ENCODE measurements at places on chromosomes 12 and 14.

DNA sequence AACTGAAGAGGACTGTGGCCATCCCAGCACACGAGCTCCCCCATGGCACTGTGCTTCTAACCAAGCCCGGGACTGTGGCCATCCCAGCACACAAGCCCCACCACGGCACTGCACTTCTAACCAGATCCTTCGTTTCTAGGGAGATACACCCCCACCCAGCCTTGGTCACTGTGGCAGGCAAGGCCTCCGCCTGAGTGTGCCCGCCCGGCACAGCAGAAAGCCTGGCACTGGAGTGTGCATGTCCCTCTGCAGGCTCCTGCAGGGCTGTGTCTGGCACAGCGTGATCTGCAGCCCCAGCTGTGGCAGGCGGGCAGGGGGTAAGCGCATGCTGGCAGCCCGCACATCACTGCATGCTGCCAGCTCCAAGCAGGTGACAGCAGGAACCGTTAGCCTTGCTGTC lies 49.8 kb downstream of the CCDC85C start:
- DNase-seq: no peak

DNA sequence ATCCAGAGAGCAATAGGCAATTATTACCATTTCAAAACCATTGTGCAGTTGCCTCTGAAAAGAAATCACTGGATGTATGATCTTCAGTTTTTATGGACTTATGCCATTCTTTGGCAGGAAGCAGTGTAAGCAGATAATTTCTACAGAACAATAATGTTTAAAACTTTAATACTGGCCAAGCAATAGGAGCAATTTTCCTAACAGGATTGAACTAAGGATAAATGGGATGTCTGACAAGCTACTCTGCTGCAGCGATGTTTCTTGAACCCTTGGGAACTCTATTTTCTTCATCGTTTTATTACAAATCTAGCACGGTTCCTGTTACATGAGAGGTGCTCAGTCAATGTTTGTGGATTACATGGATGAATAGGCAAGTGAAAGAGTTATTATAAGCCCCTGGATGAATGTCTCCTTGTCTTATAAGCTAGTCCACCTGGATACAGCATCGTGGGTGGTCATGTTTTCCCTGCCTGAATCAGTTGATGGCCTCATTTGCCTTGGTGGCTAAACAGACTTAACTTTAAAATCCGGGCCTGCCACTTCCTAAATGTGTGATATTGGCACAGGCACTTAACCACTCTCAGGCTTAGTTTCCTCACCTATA lies 68.2 kb upstream of the MDM1 start:
- no peak for DNase-seq

DNA sequence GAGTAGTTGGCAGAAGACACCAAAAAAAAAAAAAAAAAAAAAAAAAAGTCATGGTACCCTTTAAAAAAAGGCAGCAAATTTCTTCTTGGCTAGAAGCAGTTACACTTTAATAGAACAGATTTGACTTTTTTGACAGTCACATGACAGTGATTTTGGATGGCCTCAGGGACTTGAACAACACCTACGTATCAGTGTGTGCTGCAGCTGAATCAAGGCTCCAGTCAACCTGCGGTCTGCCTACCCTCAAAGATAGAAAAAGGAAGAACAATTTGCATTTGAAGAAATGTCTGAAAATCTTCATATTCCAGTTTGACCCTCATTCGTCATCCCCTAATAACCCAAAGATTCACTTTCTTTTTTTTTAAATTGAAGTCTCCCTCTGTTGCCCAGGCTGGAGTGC lies 53.9 kb downstream of the MDM2 start:
- DNase-seq: no peak

DNA sequence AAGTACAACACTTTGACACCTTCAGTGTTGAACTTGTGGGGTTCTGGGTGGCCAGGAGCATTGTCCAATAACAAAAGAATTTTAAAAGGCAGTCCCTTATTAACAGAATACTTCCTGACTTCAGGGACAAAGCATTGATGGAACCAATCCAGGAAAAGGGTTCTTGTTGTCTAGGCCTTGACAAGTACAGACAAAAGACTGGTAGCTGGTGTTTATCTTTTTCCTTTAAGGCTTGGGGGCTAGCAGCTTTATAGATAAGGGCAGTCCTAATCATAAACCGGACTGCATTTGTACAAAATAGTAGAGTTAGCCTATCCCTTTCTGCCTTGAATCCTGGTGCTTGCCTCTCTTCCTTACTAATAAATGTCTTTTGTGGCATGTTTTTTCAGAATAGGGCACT lies 27.4 kb downstream of the FAM177A1 start:
- DNase-seq: no peak

- no peak for DNase-seq
Observed at GRCh38 chr14:105067140-105067968, 2.1 kb upstream of the GPR132 start.

DNA sequence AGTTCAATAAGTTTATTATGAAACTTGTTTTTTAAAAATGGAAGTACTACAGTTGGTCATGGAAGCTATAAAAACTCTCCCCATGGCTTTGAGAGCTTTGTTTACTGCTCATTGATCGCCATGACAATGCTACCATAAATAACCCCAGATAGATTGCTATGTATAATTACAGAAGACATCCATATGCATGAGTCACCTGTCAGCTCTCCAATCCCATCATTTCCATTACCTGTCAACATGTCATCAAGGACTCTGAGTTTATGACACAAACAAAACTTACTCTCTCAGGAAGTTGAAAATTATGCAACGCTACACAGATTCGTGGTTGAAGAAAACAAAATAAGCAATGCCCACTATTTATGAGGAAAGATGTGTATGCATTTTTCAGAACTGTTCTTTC lies 144.4 kb downstream of the SEC23A start:
- no peak for DNase-seq

- no peak for DNase-seq
Observed at GRCh38 chr12:27592548-27592947, 68.5 kb downstream of the PPFIBP1 start.

DNA sequence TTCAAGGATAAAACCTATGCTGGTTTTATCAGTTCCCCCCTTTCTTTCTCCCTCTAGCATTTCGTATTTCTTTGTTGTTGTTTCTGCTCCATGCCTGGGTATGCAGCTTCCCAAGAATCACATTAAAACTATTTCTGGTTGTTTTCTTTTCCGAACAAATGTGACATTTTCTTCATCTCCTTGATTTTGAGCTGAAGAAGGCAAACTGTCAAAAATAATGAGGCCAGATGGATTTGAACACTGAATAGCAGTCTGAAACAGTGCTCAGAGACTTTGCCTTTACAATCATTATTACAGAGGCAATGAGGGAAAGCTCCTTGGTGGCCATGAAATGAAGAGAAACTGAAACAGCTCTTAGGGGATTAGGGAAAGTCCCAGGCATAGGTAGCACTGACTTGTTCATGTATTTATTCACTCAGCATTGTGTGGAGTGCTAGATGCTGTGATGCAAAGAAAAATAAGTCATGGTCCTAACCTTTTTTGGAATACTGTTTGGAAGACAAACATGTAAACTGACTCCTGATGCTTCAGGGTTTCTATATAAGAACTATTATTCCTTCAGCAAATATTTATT lies 319.5 kb downstream of the FUT8 start:
- no peak for DNase-seq

DNA sequence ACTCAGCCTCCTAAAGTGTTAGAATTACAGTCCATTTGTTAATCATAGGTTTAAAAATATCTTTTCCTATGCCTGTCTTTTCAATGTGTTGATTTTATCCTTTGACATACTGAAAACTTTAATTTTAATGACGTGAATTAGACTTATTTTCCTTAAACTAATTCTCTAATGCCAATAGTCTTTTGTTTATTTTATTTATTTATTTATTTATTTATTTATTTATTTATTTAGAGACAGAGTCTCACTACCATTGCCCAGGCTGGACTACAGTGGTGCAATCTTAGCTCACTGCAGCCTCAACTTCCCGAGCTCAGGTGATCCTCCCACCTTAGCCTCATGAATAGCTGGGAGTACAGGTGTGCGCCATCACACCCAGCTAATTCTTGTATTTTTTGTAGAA lies 694.5 kb downstream of the TRHDE start:
- DNase-seq: no peak

GRCh38 chr14:48744202-48744601 lies 842.0 kb downstream of the RPS29 start:
- DNase-seq: no peak

DNA sequence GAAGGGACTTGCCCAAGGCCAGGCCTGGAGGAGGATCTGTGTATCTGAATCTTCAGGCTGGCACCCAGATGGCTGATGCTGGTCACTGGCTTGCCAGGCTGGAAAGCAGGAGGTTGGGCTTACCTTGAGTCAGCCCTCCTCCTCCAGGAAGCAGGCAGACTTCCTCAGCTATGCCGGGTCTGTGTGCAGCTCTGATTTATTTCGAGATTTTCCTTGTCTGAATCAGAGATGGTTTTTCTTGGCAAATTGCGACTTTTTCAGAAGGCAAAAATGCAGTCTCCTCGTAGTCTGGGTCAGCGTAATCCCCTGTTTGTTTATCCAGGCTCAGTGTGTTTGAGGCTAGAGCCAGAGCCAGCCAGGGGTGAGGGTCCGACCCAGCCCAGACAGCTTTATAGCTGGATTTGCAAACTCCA lies 48.9 kb downstream of the SMOC1 start:
- no peak for DNase-seq

- DNase-seq: no peak
Observed at GRCh38 chr12:69540987-69541386, 44.3 kb upstream of the CCT2 start.

DNA sequence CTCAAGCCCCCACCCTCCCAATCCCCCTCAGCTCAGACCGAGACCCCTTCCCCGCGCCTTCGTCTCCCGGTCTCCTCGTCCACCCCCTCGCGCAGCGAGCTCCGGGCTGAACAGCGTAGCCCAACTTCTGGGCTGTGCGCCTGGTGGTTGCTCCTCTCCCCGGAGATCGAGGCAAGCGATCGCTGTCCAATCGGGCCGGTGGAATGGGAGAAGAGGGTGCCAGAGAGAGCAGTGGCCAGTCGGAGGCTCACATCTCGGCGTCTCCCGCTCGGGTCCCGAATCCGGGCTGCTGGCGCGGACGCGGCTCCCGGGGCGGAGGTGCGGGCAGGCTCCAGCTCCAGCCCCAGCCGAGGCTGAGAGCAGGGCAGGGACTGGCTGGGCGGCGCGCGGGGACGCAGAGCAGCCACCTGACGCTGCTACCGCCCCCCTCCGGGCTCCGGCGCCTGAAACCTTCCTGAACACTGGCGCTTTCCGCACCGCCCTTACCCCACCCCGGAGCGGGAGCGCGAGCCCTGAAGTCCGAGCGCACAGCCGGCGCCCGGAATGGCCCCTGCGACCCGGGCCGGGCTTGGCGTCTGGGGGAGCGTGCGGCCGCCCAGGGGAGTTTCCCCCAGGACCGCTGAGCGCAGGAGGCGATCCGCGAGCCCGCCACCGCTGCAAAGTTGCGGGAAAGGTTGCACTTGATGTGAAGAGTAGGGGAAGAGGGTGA lies 508 bp upstream of the KCNH5 start:
- no peak for DNase-seq

DNA sequence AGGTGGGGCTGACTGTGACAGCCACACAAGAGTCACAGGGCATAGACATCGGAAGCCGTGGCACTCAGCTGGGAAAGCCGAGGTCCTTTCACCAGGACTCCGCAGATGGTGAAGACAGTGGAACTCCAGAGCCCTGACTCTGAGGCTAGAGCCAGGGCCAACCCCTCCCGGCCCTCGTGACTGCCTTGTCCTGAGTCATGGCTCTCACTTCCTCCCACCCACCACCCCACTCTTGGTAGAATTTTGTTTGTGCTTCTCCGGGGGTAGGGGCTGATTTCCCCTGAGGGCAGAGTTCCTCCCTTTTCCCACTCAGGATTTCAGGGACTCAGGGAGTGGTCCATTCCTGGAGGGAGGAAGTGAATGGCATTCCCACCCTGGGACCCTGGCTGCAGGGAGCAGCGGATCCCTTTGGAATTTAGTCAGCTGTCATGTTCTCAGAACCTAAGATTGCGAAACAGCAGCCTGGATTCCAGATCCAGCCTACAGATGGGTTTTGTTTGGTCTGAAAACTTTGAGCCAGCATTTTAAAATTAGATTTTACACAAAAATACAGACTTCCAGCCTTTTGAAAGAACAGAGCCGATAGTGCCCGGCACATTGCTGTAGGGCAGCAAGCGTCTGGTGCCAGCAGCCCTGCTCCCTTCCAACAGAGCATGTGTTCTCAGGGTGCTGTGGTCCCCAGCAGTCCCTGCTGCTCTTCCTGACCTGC lies 50.7 kb downstream of the TPCN1 start:
- DNase-seq: no peak

DNA sequence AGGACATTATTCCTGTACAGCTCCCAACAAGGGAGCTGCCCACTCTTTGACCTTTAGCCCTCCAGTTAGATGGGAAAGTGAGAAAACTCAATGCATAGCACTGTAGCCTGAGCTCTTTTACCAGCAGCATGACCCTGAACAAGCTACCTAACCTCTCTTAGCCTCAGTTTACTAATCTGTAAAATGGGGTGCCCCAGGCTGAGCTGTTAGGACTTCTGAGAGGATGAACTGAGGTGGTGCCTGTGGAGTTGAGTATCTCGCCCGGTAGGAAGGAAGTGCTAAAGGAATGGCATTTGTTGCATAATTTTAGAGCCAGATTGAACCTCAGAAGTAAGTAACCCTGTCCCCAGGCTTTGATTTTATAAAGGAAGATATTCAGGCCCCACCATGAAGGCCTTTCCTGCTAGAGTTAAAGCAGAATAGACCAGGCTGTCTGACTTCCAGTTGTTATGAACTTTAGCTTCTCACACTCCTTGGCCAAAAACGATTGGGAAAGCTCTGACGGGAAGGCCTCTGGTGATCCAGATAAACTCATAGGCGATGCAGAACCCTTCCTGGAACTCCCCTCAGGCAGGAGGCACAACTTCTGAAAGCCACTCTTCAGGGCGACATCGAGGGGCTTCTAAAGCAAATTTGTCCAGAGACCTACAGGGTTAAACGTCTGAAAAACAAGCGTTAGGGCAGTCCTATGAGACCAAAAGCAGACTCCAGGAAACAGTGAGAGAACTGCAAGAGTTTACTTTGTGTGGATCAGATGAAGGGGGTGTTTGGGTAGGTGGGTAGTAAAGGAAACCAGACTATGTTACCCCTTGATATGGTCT lies 2.5 kb upstream of the SERPINA10 start:
- no peak for DNase-seq

DNA sequence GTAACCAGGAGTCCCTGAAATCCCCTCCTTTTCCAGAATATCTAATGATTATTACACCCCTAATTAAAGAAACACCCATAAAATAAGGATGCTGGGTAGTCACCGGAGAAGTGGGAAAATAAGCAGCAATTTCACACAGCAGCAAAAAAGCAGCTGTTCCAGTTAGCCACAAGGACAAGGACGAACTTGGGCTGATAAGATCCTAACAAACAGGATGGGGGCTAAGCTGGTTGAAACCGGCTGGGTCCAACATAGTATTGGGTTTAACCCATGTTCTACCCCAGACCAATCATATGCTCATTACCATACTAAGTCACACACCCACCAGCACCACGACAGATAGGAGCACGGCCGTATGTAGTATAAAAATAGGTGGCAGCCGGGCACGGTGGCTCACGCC lies 100.7 kb downstream of the RPL10L start:
- DNase-seq: no peak

DNA sequence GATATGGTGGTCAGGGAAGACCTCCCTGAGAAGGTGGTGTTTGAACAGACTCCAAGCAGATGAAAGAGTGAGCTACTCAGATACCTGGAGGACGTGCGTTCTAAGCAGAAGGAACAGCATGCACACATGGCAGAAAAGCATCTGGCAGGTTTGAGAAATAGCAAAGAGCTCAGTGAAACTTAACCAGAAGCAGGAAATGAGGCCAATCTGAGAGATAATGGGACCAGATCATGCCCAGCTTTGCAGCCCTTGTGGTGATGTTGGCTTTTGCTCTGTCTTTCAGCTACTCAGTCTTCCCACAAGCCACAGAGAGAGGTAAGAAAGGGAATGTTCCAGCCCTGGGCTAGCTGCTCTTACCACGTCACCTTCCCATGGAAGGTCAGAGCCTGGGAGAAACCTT lies 176.3 kb upstream of the GSC start:
- no peak for DNase-seq

Data from esophagus squamous epithelium (tissue), 5 donors.